ENCODE measurements at places on chromosomes 7 and 10. TPM values are rescaled to one million over a fixed set of nuclear protein-coding genes. Genes with fewer than 3 reads are reported as not detected.

CCDC7 gene
- total RNA-seq: 23.6 TPM

MCM10 gene
- 0.78 TPM for total RNA-seq

STRIP2 gene
- total RNA-seq: 1.3 TPM

PRKCQ gene
- total RNA-seq: 9.8 TPM

SFRP5 gene
- total RNA-seq: 3.0 TPM

ZWINT gene
- 3.2 TPM for total RNA-seq

ZNF438 gene
- total RNA-seq: 14.4 TPM

- no peak overlapping the region for H3K27ac ChIP-seq
- DNase-seq: no peak
- H3K27me3 ChIP-seq: no peaks in the 10 kb centered on the region
- peaks cover 3% of the 10 kb centered on the region for H3K4me1 ChIP-seq
- H3K4me3 ChIP-seq: no peak overlapping the region
- H3K36me3 ChIP-seq: no peaks in the 10 kb centered on the region
These were observed 216.6 kb upstream of the FZD1 start for GRCh38 chr7:91047636-91048035.

- no peak for DNase-seq
- no peaks in the 10 kb centered on the region for H3K4me1 ChIP-seq
- no peaks in the 10 kb centered on the region for H3K27me3 ChIP-seq
- H3K27ac ChIP-seq: no peak overlapping the region
These were observed 411.3 kb downstream of the CCSER2 start for GRCh38 chr10:84739641-84740040.

DNA sequence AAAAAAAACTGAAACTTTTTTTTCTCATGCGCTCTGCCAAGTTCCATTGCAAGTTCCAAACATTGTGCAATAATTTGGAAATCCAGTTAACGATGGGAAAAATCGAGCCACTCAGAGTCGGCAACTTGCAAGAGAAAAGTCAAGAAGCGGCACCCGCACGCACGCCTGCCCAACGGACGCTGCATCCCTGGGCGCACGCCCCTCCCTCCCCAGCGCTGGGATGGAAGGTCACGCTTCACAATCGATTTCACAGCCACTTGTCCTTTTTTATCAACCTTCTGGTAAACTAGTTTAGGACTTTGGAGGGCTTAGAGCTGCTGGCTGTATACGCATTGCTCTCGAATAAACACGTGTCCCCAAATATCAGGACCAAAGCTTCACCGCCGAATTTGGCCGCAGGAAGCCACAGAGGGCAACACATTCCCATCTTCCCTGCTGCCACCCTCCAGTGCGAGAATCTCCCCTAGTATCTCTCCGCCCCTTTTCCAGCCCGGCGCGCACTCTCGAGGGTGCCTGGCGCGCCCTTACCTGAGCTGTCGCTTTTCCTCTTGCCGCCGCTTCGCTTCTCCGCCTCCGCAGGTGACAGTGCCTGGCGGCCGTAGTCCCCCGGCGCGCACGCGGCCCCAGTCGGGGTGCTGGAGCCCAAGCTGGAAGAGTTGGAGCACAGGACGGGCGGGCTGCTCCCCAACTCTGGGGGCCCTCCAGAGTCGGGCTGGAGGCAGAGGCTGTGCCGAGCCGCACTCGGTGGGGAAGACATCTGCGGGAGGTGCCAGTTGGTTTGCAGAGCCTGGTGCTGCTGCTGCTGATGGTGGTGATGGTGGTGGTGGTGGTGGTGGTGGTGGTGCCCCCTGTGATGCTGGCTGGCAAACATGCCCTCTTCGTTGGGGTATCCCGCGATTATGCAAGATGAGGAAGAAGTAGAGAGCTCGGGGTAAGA lies 857 bp downstream of the MEOX2 start:
- H3K27me3 ChIP-seq: peaks cover 38% of the 10 kb centered on the region
- DNase-seq: no peak
- no peaks in the 10 kb centered on the region for H3K4me1 ChIP-seq
- no peaks in the 10 kb centered on the region for H3K36me3 ChIP-seq
- peak overlapping the region; percentile 54 for H3K4me3 ChIP-seq

DNA sequence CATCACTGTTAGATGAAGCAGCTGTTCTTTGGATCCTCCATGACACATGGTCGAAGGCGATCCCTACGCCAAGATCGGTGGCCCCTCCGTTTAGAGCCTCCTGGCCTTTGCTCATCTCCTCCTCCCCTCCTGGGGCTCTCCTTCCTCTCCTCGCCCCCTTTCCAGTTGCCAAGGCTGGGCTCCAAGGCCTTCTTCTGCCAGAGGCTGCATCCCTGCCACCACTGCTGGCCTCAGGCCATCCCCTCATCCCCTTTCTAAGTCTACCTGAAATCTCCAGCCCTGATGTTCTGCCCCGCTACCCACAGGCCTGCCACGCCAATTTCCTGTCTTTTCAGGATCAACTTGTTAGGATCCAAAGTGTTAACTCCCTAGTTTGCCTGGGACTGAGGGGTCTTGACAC lies 265.1 kb upstream of the ZMIZ1 start:
- no peaks in the 10 kb centered on the region for H3K36me3 ChIP-seq
- peaks cover 50% of the 10 kb centered on the region for H3K4me1 ChIP-seq
- no peak for DNase-seq
- H3K27me3 ChIP-seq: no peaks in the 10 kb centered on the region
- H3K4me3 ChIP-seq: no peak overlapping the region
- H3K27ac ChIP-seq: peak overlapping the region; percentile 55

- no peaks in the 10 kb centered on the region for H3K4me1 ChIP-seq
- no peaks in the 10 kb centered on the region for H3K27me3 ChIP-seq
- H3K36me3 ChIP-seq: no peaks in the 10 kb centered on the region
- no peak for DNase-seq
These were observed 87.4 kb downstream of the GOLGA7B start for GRCh38 chr10:97937054-97937453.

GRCh38 chr7:21028186-21028585 lies 241.5 kb upstream of the SP8 start:
- H3K27me3 ChIP-seq: no peaks in the 10 kb centered on the region
- H3K4me1 ChIP-seq: no peaks in the 10 kb centered on the region
- H3K4me3 ChIP-seq: no peak overlapping the region
- no peak for DNase-seq
- no peaks in the 10 kb centered on the region for H3K36me3 ChIP-seq

GRCh38 chr7:130475776-130476175 lies 16.1 kb upstream of the MEST start:
- no peak for DNase-seq
- no peak overlapping the region for H3K27ac ChIP-seq
- no peaks in the 10 kb centered on the region for H3K36me3 ChIP-seq
- H3K27me3 ChIP-seq: no peaks in the 10 kb centered on the region

GRCh38 chr10:6738112-6738768 lies 158.2 kb upstream of the PRKCQ start:
- no peak for DNase-seq
- H3K36me3 ChIP-seq: no peaks in the 10 kb centered on the region
- no peak overlapping the region for H3K27ac ChIP-seq
- no peak overlapping the region for H3K4me3 ChIP-seq

DNA sequence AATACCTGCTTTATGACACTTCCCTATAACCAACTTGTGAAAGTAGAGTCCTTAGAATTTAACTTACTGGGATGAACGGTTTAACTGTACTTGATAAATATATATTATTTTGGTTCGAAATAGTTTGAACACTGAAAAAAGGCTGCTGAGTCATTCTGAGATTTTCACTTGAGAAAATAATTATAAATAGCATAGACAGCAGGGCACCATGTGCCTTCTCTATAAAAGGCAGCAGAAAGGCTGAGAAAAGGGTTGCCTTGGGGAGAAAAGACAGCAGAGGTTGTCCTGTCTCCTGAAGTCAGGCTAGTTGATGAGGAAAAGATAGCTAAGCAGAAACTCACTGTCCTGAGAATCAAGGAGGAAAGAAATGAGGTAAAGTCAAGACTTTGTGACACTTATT lies 92.4 kb downstream of the CTTNBP2 start:
- no peaks in the 10 kb centered on the region for H3K27me3 ChIP-seq
- no peak overlapping the region for H3K4me3 ChIP-seq
- H3K36me3 ChIP-seq: no peaks in the 10 kb centered on the region
- H3K4me1 ChIP-seq: no peaks in the 10 kb centered on the region
- DNase-seq: no peak

- no peak overlapping the region for H3K4me3 ChIP-seq
- no peak overlapping the region for H3K27ac ChIP-seq
- no peaks in the 10 kb centered on the region for H3K27me3 ChIP-seq
- no peaks in the 10 kb centered on the region for H3K4me1 ChIP-seq
- DNase-seq: no peak
- H3K36me3 ChIP-seq: no peaks in the 10 kb centered on the region
These were observed 318.4 kb upstream of the KAT6B start for GRCh38 chr10:74507951-74508350.

- DNase-seq: no peak
- H3K27ac ChIP-seq: no peak overlapping the region
- H3K4me1 ChIP-seq: no peaks in the 10 kb centered on the region
- no peaks in the 10 kb centered on the region for H3K27me3 ChIP-seq
- no peaks in the 10 kb centered on the region for H3K36me3 ChIP-seq
These were observed 90.8 kb downstream of the KIF20B start for GRCh38 chr10:89792187-89792586.

DNA sequence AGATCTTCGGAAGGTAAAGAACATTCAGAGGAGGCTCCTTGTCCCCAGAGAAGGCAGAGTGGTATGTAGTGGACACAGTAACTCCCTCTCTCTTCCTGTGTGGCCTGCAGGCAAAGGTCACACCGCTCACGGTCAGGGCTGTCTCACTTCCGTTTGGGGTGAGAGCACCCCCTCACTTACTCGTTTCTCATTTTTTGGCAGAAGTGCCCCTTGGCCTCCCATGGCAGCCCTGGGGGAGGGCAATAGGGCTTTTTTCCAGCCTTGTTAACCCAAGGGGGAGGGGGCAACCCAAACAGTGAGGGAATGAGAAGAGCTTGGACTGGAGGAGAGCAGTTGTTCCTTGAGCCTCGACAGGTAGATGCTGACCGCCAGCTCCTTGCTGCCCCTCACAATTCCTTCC lies 31.8 kb upstream of the SRGN start:
- no peak overlapping the region for H3K4me3 ChIP-seq
- peaks cover 29% of the 10 kb centered on the region for H3K4me1 ChIP-seq
- H3K36me3 ChIP-seq: no peaks in the 10 kb centered on the region
- no peaks in the 10 kb centered on the region for H3K27me3 ChIP-seq
- peak overlapping the region; percentile 73 for H3K27ac ChIP-seq

GRCh38 chr7:129875745-129876411 lies 76.9 kb downstream of the UBE2H start:
- no peak overlapping the region for H3K4me3 ChIP-seq
- peaks cover 28% of the 10 kb centered on the region for H3K4me1 ChIP-seq
- no peak for DNase-seq
- H3K36me3 ChIP-seq: peaks cover 7% of the 10 kb centered on the region

- peak; percentile 56 for DNase-seq
- no peaks in the 10 kb centered on the region for H3K4me1 ChIP-seq
- H3K36me3 ChIP-seq: no peaks in the 10 kb centered on the region
- H3K27ac ChIP-seq: no peak overlapping the region
These were observed 191.8 kb downstream of the PTPRN2 start for GRCh38 chr7:158395780-158396278.

- H3K27me3 ChIP-seq: no peaks in the 10 kb centered on the region
- no peak overlapping the region for H3K4me3 ChIP-seq
- H3K36me3 ChIP-seq: no peaks in the 10 kb centered on the region
- no peak for DNase-seq
- H3K27ac ChIP-seq: no peak overlapping the region
- peaks cover 6% of the 10 kb centered on the region for H3K4me1 ChIP-seq
These were observed 6.9 kb upstream of the AKR1E2 start for GRCh38 chr10:4819067-4819466.

- H3K4me3 ChIP-seq: no peak overlapping the region
- H3K36me3 ChIP-seq: no peaks in the 10 kb centered on the region
- H3K4me1 ChIP-seq: peaks cover 31% of the 10 kb centered on the region
- no peak for DNase-seq
- no peaks in the 10 kb centered on the region for H3K27me3 ChIP-seq
These were observed 173.6 kb downstream of the ARHGAP12 start for GRCh38 chr10:31754803-31755624.

GRCh38 chr10:43110338-43111071 lies 27.7 kb upstream of the CSGALNACT2 start:
- peaks cover 3% of the 10 kb centered on the region for H3K4me1 ChIP-seq
- no peak overlapping the region for H3K27ac ChIP-seq
- H3K27me3 ChIP-seq: no peaks in the 10 kb centered on the region
- H3K36me3 ChIP-seq: no peaks in the 10 kb centered on the region

DNA sequence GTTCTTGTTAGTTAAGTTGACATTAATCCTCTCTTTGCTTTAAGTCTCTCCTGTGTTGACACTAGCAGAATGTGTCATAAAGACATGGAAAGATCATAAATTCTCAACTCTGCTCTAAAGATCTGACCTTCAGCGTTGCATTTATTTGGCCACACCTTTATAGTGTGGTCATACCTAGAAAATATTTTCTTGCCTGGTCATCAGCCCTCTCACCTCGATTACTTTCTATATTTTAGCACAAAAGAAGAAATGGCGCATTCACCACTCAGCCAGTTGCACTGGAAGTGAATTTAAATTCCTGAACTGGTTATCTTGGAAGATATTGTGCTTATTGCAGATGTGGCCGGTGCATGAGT lies 96.7 kb upstream of the PDCD4 start:
- no peak for DNase-seq
- H3K27me3 ChIP-seq: peaks cover 4% of the 10 kb centered on the region
- no peaks in the 10 kb centered on the region for H3K36me3 ChIP-seq
- H3K4me1 ChIP-seq: no peaks in the 10 kb centered on the region

GRCh38 chr10:27635699-27636270 lies 109.8 kb downstream of the MKX start:
- no peak for DNase-seq
- no peak overlapping the region for H3K27ac ChIP-seq
- H3K27me3 ChIP-seq: no peaks in the 10 kb centered on the region
- no peaks in the 10 kb centered on the region for H3K36me3 ChIP-seq
- H3K4me3 ChIP-seq: no peak overlapping the region

GRCh38 chr7:100396421-100396982 lies 23.2 kb downstream of the PILRA start:
- no peak for DNase-seq
- H3K27me3 ChIP-seq: no peaks in the 10 kb centered on the region

GRCh38 chr10:59082249-59082648 lies 94.2 kb upstream of the PHYHIPL start:
- no peaks in the 10 kb centered on the region for H3K27me3 ChIP-seq
- no peaks in the 10 kb centered on the region for H3K4me1 ChIP-seq
- no peaks in the 10 kb centered on the region for H3K36me3 ChIP-seq
- DNase-seq: no peak
- no peak overlapping the region for H3K4me3 ChIP-seq
- no peak overlapping the region for H3K27ac ChIP-seq

DNA sequence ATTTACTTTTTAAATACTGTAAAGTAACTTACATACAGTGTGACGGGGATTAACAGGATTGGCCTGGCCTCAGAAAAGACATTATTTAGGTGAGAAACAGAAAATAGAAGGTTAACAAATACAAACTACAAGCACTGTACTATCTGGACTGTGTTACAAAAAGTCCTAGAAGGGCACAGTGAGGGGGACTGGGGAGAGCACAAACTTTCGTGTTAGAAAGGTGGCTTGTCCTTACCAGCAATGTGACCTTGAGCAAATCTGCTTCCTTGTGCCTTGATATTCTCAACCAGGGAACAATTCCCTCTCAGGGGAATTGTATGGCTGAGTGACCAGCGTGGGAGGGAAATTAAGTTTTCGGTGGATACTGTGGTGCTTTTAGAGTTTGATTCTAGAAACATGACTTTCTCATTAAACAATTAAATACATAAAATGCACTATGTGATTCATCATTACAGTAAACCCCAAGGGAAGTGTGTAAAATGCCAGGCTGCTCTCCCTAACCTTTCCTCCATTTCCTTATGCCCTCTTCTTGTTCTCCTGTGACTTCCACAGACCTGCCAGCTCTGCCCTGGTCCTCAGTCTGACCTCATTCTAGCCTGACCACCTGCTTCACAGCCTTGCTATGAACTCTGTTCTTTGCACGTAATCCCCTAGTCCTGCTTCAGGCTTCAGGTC lies 57.7 kb downstream of the OSBPL3 start:
- no peak for DNase-seq
- no peak overlapping the region for H3K4me3 ChIP-seq
- no peak overlapping the region for H3K27ac ChIP-seq
- peaks cover 18% of the 10 kb centered on the region for H3K4me1 ChIP-seq
- no peaks in the 10 kb centered on the region for H3K27me3 ChIP-seq
- no peaks in the 10 kb centered on the region for H3K36me3 ChIP-seq
